ENCODE measurements at places on chromosomes 1 and 21. TPM values are rescaled to one million over a fixed set of nuclear protein-coding genes. Genes with fewer than 3 reads are reported as not detected.

PRKACB gene
- 41.8 TPM for total RNA-seq

NCF2 gene
- 4.5 TPM for total RNA-seq

CCDC27 gene
- total RNA-seq: not detected

HES4 gene
- total RNA-seq: 56.5 TPM

FABP3 gene
- total RNA-seq: 3,048 TPM

FAM131C gene
- total RNA-seq: 3.0 TPM

RHBDL2 gene
- not detected for total RNA-seq

LCE1B gene
- total RNA-seq: not detected

DNA sequence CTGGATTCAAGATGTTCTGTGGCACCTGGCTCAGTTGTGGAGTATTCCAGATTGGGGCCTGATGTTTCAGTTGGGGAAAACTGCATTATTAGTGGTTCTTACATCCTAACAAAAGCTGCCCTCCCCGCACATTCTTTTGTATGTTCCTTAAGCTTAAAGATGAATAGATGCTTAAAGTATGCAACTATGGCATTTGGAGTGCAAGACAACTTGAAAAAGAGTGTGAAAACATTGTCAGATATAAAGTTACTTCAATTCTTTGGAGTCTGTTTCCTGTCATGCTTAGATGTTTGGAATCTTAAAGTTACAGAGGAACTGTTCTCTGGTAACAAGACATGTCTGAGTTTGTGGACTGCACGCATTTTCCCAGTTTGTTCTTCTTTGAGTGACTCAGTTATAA, 7.2 kb downstream of the FPGT start:
- no peak for DNase-seq

GRCh38 chr1:181149326-181150125, 61.0 kb downstream of the IER5 start:
- DNase-seq: no peak

GRCh38 chr1:116371752-116372151, 1.3 kb upstream of the ATP1A1 start:
- no peak for DNase-seq

DNA sequence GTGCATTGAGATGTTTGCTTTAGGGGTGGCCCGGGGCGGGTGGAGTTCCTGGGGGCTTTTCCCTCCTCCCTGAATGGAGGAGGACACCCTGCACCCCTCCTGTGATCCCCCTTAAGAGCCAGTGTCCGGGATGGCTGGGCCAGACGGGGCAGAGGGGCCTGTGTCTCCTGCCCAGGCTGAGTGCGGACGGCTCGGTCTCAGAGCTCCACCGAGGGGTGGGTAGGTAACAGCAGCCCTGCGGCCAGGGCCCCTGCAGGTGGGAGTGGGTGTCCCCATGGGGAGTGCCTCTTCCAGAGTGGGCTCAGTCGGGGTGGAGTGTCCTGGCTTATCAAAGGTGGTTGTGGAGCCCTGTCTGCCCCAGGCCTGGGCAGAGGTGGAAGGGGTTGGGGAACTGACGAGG, 23.1 kb downstream of the TP73 start:
- no peak for DNase-seq

DNA sequence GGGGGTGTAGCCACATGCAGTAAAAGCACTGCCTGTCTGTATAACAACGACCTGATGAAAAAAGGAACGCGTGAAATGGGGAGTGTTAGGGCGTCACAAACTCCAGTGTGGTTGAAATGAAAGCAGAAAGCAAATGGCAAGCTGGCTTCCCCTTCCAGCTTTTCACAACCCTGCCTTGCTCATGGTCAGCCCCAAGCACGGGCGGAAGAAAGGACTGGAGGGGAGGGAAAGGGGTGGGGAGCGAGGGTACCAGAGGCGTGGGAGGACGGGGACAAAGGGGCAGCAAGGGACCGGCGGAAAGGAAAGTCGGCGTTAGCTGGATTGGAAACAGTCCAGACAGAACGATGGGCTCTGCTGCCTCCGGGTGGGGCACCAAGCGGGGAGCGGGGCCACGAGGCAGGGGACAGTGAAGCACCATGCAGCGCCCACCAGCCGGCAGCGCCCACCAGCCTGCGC, 9.6 kb downstream of the VPS26C start:
- no peak for DNase-seq

- DNase-seq: no peak
These were observed 41.7 kb upstream of the CD2 start for GRCh38 chr1:116712510-116712909.

DNA sequence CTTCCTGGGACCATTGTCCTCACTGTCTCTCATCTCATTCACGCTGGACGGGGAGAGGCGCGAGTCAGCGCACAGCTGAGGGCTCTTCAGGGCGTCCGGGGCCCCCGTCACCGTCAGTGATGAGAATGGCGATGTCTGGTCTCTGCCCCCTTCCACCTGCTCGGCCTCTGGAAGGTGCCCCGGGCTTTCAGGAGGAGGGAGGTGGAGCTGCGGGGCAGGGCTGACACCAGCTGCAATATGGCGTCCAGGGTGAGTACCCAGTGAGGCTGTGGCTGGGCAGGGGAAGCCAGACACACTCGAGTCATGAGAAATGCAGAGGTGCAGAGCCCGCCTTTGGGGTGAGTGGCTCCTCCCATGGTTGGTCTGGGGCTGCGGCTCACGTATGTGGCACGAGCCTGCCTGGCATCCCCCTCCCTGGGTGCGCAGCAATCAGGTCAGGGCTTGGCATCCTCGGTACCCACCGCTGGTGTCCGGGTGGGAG, 15.1 kb downstream of the MORN1 start:
- no peak for DNase-seq

DNA sequence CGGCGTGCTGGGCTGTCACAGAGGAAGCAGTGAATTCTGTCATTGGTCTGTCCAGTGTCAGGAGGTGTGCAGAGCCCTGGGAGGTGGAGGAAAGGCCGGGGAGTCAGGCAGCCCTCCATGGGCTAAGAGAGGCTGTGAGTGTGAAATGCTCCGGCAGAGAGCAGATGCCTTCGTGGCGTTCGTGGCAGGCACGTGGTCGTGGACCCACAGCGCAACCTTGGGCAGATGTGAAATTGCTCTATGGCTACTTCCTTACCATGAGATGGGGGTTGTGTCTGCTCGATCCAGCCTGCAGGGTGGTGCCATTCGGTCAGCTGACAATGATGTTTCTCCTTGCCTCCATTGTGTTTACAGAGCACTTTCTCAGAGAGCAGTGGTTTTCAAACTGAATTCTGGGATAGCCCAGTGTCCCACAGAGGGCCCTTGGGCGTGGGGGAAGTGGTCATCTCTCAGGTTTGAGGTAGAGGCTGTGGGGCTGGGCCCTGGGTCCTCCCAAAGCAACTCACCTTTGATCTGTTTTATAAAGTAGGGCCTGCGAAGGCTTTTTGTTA, 27.9 kb downstream of the TNFRSF1B start:
- DNase-seq: no peak

- no peak for DNase-seq
These were observed 875.8 kb downstream of the USP25 start for GRCh38 chr21:16605597-16605996.

DNA sequence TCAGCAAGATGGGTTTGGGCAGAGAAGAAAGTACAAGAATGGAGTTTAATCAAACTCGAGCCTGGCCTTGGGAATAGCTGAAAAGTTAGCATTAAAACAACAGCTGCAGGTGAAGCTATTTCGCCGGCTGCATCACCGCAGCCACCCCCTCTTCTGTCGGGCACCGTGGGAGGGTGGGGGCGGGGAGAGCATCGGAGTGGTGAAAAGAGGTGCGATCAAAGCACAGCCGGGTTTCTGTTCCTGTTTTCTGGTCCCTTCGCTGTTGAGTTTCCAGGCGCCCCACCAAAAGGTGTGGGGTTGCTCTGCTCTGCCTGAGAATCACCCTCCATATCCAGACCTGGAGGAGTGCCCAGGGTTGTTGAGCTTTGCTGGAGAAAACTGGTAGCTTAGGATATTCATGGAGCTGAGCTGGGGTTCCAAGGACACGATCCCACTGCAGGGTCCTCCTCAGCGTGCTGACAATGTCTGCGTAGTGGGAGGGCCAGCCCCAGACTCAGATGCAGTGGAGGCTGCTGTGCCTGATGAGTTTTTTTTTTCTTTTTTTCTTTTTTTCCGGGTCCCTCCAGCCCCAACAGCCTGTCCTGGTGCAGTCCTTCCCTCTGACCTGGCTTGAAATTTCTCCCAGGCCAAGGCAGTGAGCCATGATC, 127.5 kb upstream of the C1orf174 start:
- DNase-seq: no peak

DNA sequence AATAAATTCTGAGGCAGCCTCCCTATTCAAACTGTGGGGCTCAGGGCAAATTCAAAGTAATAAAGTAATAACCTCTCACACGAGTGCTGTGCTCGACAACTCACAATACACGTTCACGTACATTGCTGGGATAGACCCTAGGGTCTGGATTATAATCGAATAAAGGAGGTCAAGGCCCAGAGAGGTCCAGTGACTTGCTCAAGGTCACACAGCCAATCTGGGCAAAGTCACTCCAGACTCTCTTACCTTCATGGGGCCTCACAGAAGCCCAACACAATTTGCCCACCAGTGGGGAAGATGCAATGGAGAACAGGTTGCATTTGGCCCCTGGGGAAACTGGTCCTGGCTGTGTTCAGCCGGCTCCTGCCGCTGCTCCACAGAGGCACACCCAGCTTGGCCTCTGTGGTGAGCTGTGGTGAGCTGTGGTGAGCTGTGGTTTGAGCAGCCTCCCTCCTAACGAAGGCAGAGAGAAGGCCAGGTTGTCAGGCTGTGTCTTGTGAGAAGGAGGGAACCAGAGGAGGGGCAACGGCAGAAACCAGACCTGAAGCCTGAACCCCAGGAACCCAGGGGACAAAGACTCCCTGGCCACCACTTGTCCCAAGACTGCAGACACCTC, 35.1 kb downstream of the NUAK2 start:
- no peak for DNase-seq

DNA sequence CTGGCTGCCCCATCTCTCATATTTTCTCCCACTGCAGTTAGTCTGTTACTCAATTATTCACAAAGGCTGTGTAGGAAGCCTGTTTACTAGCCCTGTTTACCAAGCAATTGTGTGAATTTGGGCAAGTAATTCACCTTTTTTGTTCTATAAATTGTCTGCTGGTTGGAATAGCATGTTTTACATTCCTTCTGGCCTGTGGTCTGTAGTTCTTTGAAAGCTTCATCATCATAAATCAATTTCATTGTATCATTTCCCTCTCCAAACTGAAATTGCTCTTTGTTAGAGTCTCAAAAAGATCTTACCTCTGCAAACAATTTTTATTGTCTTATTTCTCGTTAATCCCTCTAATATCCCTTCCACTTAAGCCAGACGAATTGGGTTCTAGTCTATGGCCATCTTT, 1059.5 kb upstream of the ADGRL4 start:
- no peak for DNase-seq

DNA sequence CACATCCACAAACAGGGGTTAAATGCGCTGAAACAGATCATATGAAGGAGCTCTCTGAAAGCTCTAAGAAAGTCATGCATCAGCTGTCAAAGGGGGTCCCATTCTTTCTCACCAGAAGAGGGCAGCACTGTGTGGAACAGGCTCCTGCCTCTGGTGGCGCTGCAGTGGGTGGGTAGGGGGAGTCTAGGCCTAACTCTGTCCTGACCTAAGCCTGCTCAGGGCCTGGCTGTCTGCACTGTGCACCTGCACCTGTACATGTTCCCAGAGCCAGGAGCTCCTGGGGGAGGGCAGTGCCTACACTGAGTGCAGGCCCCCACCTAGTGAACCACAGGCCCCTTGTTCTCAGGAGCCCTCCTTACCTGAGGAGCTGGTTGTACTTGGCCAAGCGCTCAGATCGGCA, 16.0 kb downstream of the ENO1 start:
- no peak for DNase-seq

DNA sequence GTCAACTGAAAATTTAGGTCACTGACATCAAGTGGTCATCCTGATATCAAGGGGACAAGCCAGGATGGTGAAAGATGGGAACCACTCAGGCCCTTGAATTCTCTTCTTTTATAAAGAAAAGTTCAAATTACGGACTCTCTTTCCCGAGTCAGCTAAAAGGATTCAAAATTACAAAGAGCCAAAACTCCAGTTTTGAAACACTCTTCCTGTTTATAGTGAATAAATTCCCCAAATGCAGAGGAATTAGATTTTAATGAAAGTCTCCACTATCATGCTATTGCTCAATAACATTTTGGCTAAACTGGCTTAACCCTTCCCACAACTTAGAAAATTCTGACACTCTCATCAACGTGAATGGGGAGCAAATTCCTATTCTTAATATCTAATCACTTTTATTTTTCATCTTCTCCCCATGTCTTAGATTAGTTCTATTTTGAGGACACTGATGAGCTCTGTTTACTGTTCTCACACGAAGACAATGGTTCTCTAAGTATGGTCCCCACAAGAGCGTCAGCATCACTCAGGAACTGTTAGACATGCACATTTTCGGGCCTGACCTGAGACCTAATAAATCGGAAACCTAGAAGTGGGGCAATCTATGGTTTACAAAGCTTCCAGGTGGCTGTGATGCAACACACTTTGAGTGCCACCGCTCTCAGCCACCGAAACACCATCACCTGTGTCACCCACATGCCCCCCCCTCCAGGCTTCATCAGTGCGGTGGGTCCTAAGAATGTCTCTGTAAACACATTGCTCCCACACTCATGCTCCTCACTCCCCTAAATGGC, 64.4 kb upstream of the TIAM1 start:
- DNase-seq: no peak
